ENCODE measurements at places on chromosomes 7 and 10.

GRCh38 chr10:9331583-9332008, 1277.1 kb downstream of the GATA3 start:
- peak; percentile 95 for DNase-seq

DNA sequence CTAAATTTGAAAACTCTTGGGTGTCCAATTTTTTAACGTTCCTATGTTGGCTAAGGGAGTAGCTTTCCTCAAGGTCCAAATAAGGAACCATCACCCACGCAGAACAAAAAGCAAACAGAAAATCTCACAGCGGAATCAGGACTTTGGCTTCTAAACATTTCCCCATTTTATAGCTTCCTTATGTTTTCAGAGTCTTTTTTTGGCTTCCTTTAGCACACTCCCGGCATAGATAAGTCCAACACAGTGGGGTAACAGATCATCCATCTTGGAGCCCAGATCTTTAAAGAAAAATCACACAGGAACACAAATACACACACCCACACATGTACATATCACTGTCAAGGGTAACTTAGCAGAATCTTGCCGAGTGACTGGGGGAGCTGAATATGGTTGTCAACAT, 4.2 kb upstream of the TCF7L2 start:
- DNase-seq = no peak

GRCh38 chr10:119252470-119253151, 45.2 kb downstream of the GRK5 start:
- DNase-seq = no peak

DNA sequence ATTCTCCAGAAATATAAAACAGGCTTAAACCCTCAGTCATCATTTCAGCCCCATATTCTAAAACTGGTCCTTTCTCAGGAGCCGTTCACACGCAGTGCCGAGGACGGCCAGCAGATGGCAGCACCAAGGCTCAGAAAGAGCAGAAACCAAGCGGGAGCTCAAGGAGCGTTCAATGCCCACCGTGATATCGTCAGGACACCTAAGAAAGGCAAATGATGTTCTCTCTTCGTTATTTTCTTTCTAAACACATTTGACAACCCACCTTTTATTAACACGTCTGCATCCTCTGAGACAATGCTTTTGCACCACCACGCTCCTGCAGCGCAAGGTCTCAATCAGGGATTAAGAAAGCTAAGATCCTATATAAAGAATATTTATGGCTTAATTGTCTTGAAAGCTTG, 45.7 kb upstream of the RBM33 start:
- peak; percentile 75 for DNase-seq

- no peak for DNase-seq
Observed at GRCh38 chr10:77305650-77306632, 331.7 kb downstream of the KCNMA1 start.

DNA sequence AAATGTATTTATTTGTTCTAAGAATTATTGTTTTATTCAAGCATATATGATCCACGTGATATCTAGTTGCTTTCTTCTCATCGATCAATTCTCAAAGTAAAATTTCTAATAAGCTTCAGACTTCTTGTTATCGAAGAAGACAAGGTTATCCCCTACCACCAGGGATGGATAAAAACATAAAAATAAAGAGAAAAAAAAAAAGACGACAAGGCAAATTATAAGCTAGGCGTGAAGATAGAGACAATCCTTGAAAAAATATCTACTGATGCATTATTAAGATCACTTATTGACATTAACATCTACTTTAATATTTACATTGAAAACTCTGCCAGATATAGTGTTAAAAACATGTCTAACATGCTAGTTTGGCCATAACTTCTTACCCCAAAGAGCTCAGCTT, 19.4 kb downstream of the PEX1 start:
- no peak for DNase-seq

- DNase-seq = peak; percentile 64
Observed at GRCh38 chr7:101507791-101508252, 121.3 kb downstream of the MYL10 start.
